Right atrium auricular region (tissue), 2 donors: ENCODE measurements at places on chromosomes 5 and 9. TPM values are rescaled to one million over a fixed set of nuclear protein-coding genes. Genes with fewer than 3 reads are reported as not detected.
A peak's percentile ranks its signal among the peaks of the same experiment; 100 is the strongest.

- DNase-seq, result no peak
Measured at GRCh38 chr5:133480866-133481265, 131.5 kb downstream of the FSTL4 start.

- no peak for DNase-seq
Measured at GRCh38 chr5:160297776-160298175, 14.6 kb downstream of the CCNJL start.

DNA sequence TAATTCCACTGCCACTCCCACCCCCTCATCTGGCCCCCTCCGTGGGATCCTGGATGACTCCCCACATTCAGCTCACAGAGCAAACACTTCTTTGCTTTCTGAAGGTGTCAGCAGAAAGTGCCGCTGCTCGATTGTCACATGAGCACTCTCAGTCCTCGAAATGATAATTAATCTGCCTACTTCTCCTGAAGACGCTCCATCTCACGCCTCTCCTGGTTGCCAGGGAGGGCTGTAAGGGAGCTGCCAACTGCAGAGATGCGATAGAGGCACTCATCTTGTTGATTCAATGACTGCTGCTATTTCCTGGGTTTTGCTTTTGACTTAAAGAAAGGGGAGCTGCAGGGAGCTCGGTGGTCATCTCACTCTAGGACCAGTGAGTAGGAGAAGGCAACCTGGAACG lies 206.5 kb downstream of the DAB2IP start:
- DNase-seq, result peak; percentile 54

DNA sequence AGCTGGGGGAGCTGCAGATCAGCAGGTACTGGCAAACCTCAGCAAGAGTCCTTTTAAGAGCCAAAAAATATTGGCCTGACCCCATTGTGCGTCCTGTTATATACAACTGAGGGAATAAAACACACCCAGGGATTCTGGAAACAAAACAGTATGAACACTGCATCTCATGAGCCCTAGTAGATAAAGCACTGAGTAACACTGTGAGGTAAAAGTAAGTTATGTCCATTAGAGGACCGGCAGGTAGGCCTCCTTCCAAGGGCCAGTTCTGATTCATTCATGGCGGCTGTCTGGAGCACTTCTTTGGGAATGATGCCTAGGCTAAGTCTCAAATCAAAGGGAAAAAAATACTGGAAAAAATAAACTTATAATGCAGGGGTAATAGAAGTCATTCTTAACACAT lies 64.9 kb downstream of the PDE4D start:
- no peak for DNase-seq

GRCh38 chr9:36471359-36471758 lies 71.3 kb upstream of the RNF38 start:
- DNase-seq, result no peak

- DNase-seq, result no peak
Measured at GRCh38 chr9:5072871-5073270, 87.8 kb downstream of the JAK2 start.

DNA sequence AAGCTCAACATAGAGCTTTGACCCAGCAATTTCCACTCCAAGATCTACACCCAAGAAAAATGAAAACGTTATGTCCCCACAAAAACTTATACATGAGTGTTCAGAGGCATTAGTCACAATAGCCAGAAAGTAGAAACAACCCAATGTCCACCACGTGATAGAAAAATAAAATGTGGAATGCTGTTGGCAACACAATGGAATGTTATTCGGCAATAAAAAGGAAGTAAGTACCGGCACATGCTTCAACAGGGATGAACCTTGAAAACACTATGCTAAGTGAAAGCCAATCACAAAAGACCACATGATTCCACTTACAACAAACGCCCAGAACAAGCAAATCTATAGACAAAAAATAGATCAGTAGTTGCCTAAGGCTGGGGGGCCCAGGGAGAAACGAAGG lies 6.0 kb downstream of the UBQLN1 start:
- DNase-seq, result no peak

- no peak for DNase-seq
Measured at GRCh38 chr5:99037668-99038067, 108.9 kb upstream of the CHD1 start.

Gene GLRA1
- total RNA-seq, result not detected

Gene PRR16
- total RNA-seq, result 1.7 TPM

Gene CCDC180
- total RNA-seq, result 0.96 TPM

Gene CMBL
- 20.7 TPM for total RNA-seq

Gene MEIKIN
- total RNA-seq, result not detected

Gene SPINK4
- total RNA-seq, result not detected
